ENCODE measurements at places on chromosomes 3 and 15.
A peak's percentile ranks its signal among the peaks of the same experiment; 100 is the strongest.

- DNase-seq = no peak
Observed at GRCh38 chr15:70185251-70185711, 87.6 kb upstream of the TLE3 start.

GRCh38 chr15:47717036-47717612, at the start of gene SEMA6D:
Gene SEMA6D, plus strand, starts transcription at chr15:47717505. Its CDS starts 42,294 bp downstream, at chr15:47759799.
- peak; percentile 54 for DNase-seq

DNA sequence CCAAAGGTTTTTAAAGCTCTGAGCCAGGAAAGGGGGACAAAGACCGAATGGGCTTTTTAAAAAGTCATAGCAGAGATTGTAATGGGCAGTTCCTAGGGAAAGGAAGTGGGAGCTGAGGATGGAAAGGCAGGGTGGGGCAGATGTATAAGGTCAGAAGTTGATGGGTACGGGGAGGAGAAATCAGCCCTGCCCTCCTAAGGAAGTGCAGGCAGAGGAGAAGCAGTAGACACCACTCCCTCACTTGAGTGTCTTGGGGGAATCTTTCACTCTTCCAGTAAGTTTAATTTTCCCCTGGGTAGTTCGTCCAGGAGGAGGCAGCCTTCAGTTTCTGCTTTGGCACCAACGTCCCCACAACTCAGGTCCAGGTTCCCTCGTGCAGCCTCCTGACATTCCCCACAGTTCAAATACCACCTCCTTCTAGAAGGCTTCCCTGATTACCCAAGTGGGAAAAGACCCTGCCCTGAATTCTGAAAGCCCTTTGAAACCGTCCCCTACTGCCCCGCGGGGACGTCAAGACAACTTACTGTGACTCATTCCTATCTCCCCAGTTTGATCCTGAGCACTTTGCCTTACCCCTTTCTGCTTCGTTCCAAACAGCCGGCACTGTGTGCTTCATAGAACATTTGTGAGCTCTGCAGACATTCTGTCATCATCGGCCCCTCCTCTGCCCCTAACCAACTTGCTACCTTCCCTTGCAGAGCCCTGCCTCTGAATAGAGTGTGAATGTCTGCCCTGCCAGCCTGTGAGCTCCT, 14.3 kb upstream of the SRP14 start:
- DNase-seq = no peak

DNA sequence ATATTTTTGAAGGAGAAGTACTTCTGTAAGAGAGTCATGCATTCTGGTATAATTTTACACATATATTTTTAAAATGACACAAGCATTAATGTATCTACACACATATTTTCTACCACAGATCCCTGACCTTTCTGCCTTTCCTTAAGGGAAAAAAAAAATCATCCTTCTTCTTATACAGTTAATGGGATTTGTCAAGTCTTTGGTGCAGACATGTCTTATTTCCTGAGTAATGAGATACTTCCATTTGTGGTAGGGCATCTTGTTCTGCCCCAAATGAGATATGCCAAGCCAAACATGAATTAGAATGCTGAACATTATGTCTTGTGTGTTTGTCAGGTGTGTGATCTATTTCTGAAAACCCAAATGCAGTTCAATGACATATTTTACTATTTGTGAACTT, 329.9 kb downstream of the RBMS3 start:
- DNase-seq = no peak

DNA sequence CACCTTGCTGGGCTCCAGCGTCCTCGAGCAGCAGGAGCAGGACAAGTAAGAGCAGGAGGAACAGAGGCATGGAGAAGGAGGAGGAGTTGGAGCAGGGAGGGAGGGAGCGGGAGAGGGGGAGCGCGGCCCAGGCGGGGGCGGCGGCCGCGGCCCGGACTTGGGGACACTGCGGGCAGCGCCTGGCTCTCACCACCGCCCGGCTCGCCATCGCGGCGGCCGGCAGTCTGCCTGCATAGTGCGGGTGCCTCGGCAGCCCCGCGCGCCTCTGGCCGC, 440 bp downstream of the DCBLD2 start:
- no peak for DNase-seq

GRCh38 chr15:92904722-92905571, 4.8 kb downstream of the CHD2 start:
- no peak for DNase-seq

DNA sequence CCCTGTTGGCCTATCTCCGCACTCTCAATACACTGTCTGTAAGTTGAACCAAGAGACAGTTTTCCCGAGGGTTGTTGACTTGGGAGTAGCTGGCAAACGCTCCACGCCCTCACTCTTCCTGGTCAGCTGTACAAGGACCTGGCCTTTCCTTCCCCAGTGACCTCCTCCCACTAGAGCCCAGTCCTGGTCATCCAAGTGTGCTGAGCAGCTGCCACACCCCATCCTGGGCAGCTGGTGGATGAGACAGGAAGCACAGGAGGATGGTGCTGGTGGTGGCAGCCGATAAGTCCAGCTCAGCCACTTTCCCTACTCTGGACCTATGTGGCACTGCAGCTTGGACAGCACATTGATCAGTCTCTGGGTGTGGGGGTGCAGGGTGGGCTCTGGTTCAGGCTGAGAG, 19.8 kb downstream of the PFKFB4 start:
- no peak for DNase-seq

DNA sequence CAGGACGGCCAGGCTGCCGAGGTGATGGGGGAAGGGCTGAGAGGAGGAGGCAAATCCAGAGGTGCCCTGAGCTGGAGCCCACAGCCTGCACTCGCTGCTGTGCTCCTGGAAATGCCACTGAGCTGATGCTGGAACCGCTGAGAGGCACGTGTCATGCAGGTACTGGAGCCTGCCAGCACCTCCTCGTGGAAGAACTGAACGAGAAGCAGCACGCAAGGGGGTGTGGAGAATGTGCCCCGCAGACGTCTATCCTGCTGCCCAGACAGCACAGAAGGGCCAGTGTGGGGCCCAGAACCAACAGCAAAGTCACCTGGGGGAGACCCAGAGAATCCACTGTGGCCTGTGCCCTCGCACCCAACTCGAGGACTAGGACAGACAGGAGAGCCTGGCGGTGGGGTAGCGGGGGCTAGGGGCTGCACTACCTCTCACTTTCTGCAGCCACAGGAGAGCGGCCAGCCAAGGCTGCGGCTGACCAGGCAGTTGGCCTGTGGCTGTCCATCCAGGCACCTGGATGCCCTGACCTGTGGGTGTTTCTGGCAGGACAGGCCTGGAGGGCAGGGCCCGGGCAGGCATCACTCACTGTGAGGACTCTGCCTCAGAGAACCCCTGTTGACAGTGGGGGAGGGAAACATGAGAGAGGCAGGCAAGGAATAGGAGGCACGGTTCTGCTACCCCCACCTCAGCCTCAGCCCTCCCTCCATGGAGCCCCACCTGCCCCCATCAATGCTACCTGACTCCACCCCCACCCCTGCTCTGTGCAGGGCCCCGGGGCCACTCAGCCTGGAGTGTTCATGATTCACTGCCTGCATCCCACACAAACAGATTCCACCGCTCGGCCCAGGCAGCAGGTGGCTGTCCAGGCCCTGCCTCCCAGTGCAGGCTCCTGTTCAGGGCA, 213.1 kb downstream of the TBC1D2B start:
- no peak for DNase-seq

DNA sequence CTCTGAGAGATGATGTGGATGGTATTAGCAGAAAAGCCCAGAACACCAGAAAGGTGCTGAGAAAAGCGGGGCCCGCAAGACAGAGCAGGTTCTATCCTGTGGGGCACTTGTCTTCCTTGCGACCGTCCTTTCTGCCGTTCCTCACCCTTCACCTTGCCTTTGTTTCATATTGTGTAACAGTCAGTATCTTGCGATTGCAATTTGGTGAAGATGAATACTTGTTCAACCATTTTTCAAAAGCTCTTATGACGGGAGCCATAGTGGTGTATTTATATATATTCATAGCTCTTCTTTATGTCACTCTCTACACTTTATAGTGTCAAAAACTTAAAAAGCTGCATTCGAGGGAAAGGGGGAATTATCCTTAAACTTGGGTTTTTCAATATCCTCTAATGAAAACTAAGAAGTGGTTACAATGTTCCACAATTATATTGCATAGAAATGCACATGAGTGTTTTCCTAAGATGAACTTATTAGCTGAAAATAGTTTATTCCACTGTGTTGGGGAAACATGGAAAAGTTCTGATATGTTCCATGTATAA, 797 bp downstream of the MAP3K13 start:
- no peak for DNase-seq

DNA sequence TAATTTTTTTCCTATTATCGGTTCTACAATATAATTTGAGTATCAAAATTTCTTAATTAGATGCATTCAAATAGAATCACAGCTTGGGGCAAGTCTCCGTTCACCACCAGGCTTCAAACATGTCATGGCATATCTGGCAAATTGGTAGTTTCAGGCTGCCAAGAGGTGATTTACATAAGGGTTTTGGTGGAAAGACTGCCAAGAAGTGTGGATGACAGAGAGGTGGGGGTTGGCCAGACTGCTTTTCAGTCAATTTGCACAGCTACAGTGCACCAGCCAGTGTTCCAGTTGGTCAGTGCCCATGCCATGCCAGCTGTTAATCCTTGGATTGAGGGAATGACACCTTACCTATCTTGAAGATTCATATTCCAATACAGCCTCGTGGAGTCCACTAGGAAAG, 8.4 kb upstream of the GSK3B start:
- DNase-seq = peak; percentile 88

Data from NCI-H2081 treated with DMSO at 0.1 percent for 48 hours (cell line).